ENCODE measurements at places on chromosomes 2 and 18.

DNA sequence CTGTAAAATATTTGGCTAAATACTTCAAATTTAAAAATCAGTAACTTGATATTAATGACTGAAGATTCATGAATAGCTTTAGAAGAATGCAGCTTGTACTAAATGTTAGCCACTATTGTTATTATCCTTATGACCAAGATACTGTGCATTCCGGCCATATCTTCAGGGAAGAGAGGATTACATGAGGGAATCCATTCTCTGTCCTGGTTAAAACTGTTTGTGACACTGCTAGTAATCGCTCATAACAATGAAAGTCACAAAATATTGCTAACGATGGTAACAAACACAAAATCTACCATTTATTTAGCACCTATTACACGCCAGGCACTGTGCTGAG lies 217.7 kb downstream of the PRKCE start:
- DNase-seq, result no peak

DNA sequence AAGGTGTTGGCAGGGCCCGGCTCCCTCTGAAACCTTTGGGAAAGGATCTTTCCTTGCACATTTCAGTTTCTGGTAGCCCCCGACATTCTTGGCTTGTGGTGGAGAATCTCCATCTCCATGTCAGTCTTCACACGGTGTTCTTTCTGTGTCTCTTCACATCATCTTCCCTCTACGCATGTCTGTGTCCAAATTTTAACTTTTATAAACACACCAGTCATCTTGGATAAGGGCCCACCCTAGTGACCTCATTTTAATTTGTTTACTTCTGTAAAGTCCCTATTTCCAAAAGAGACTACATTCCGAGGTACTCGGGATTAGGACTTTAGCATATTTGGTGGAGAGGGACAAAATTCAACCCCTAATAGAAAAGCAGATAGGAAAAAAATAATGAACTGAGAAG lies 138.4 kb downstream of the GALNT3 start:
- DNase-seq, result no peak

DNA sequence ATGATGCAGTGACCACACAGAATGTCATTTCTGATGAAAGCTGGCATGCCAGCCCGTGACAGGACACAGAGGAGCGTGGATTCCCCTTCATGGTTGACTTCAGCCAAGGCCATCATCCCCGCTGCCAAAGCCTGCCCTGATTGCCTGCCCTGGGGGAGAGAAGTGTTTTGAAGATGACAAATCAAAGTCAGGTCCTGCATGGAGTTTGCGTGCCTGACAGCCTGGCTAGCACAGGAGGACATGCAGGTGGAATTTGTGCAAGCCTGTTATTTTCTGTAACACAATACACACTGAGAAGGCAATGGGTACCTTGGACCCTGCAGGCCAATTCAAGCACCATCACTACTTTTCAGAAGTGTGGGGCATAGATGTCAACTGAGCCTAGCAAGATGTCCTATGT lies 5.4 kb upstream of the IL1R2 start:
- DNase-seq, result no peak

DNA sequence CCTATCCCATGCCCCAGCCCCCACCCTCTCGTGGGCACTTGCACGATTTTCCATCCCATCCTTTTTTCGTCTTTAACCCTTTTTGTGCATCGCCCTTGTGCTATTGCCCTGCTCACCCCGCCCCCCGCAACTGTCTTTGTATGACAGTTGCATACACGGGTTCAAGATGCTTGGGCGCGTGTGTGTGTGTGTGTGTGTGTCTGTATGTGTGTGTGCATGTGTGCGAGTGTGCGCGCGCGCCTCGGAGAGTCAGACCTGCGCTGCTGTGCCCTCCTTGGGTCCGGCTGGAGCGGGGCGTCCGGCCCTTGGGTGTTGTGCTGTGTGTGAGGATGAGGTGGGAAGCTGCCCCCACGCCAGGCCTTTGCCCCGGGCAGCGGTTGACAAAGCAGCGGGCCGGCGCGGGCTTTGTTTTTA lies 230.7 kb downstream of the HAUS1 start:
- DNase-seq, result no peak

GRCh38 chr2:197286805-197287595 lies 23.6 kb downstream of the ANKRD44 start:
- peak; percentile 16 for DNase-seq

GRCh38 chr2:31251018-31251417 lies 17.1 kb downstream of the EHD3 start:
- DNase-seq, result no peak

GRCh38 chr2:96117701-96118588 lies 1.6 kb upstream of the ADRA2B start:
- DNase-seq, result peak; percentile 8

- DNase-seq, result no peak
Observed at GRCh38 chr2:108535357-108535631, 1.0 kb downstream of the LIMS1 start.

DNA sequence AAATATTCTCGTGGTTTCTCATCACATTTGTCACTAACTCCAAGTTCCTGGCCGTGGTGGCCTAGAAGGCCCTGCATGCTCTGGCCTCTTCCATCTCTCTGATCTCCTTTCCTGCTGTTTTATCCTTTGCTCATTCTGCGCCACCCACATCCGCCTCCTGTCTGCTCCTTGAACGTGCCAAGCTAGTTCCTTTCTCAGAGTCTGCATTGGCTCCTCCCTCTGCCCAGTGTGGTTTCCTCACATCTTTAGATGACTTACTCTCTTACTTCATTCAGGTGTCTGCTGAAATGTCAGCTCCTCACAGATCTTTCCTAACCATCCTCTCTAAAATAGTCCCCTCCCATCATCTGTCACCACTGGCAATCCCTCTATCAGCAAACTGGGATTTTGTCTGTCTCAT lies 158.6 kb upstream of the RBMS1 start:
- no peak for DNase-seq

GRCh38 chr2:62293490-62294271 lies 97.8 kb downstream of the B3GNT2 start:
- DNase-seq, result peak; percentile 98

GRCh38 chr2:235135990-235136561 lies 184.3 kb downstream of the SH3BP4 start:
- peak; percentile 82 for DNase-seq

DNA sequence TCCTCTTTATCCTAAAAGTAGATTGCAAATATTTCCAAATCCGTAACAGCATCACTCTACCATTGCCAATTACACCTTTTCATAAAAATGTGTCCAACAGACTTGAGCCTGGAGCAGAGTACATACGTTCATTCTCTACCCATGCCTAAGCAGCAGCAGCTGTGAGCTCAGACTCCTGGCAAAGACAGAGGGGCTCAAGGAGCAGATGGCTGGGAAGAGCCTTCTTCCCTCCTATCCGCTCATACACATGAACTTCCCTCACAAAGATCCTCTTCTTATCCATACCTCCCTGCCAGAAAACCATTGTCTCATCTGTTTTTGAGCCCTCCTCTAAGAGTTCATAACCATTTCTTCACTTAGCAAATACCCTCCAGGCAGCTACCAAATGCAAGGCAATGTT lies 164.3 kb upstream of the ARL4C start:
- DNase-seq, result no peak

DNA sequence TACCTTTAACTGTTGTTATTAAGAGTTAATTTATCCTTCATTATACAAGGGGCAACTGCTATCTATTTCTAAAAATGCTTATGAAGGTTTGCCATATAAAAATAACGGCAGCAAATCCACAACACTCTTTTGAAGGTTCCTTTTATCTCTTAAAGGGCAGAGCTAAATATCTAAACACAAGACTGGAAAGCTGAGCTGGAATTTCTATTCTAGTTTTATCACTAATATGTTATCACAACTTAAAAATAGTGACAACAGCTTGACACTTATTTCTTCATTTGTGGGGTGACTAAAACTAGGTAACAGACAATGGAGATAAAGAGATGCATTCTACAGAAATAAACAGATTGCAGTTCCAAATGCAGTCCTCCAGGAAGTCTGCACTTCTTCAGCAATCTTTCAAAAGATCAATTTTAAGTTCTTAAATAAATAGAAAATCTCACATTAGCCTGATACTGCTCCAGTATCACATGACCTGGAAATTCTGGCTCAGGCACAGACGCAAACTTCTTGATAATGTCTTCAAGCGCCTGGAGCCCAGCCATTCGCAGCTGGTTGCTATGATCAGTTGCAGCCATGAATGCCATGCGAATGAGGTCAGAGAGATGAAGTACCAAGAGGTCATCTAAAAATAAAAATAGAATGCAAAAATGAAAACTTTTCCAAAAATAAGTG lies 54.0 kb upstream of the STRN start:
- no peak for DNase-seq

Measured in ACHN (cell line).